Type B pancreatic cell (in vitro differentiated cells): ENCODE measurements at places on chromosomes 16 and 17. TPM values are rescaled to one million over a fixed set of nuclear protein-coding genes. Genes with fewer than 3 reads are reported as not detected.

The MEIOC gene
- total RNA-seq, result 0.60 TPM in 1 of 2 replicates, not detected in the other

The ETV4 gene
- 18.3 and 28.2 TPM in 2 replicates for total RNA-seq

The SEZ6L2 gene
- total RNA-seq, result 19.3 and 19.4 TPM in 2 replicates

The HYDIN gene
- total RNA-seq, result 5.6 and 19.7 TPM in 2 replicates

The OR1F1 gene
- total RNA-seq, result 0.34 TPM in 1 of 2 replicates, not detected in the other

DNA sequence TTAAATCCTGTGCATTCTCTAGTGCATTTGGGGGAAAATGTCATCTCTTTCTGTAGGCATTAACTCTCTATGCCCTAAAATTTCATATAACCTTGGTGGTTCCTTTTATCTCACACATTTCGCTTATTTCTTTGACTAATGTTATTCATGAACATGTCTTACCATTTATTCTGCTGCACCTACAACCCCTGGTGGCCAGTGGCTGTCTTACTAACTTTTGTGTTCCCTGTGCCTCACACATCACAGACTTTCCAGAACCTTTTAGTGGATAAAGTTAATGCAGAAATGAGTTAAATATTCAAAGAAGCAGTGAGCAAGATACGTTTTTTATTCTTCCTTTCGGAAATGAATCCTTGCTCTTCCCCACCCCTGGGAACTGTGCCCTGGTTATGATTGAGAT, 111.9 kb downstream of the CDH13 start:
- H3K4me1 ChIP-seq, result peaks cover 5% of the 10 kb centered on the region
- DNase-seq, result no peak
- no peaks in the 10 kb centered on the region for H3K36me3 ChIP-seq
- no peak overlapping the region for H3K4me3 ChIP-seq

DNA sequence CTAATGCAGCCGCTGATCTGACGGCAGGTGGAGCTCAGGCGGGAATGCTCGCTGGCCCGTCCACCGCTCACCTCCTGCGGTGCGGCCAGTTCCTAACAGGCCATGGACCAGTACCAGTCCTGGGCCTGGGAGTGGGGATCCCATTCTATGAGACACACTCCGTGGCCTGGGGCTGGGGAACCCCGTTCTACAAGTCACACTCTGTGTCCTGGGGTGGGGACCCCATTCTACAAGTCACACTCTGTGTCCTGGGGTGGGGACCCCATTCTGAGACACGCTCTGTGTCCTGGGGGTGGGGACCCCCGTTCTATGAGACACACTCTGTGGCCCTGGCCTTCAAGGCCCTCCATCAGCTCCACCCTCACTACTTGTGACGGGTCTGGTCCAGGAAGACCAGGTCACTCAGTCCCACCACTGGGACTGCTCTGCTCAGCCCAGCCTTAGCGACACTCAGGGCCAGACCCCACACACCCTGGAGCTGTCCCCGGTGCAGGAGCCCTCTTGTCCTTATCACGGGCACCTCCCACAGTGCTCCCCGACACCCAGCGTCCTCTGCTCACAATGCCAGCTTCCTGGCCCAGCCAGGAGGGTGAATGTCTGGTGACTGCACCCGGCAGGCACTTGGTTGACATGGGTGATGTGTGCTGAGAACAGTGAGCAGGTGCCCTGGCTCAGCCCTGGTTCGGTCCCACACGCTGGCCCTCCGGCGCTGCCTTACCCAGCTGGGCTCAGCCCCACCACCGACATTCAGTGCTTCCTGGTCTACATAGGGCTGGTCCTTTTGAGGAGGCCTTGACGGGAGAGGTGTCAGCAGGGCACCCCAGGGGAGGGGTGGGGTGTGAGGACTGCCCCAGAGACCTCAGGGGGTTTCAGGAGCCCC, 89.1 kb downstream of the TBC1D16 start:
- peak; percentile 65 for DNase-seq
- peaks cover 5% of the 10 kb centered on the region for H3K36me3 ChIP-seq
- no peaks in the 10 kb centered on the region for H3K27me3 ChIP-seq
- no peak overlapping the region for H3K27ac ChIP-seq
- peaks cover 23% of the 10 kb centered on the region for H3K4me1 ChIP-seq
- no peak overlapping the region for H3K4me3 ChIP-seq

- DNase-seq, result no peak
- no peak overlapping the region for H3K27ac ChIP-seq
- no peak overlapping the region for H3K4me3 ChIP-seq
- no peaks in the 10 kb centered on the region for H3K36me3 ChIP-seq
- peaks cover 12% of the 10 kb centered on the region for H3K27me3 ChIP-seq
- H3K4me1 ChIP-seq, result no peaks in the 10 kb centered on the region
Observed at GRCh38 chr16:30004424-30004776, 6.4 kb downstream of the DOC2A start.

GRCh38 chr16:60299241-60299776, 1565.2 kb upstream of the GOT2 start:
- peaks cover 8% of the 10 kb centered on the region for H3K4me1 ChIP-seq
- no peak for DNase-seq
- no peak overlapping the region for H3K4me3 ChIP-seq
- H3K36me3 ChIP-seq, result no peaks in the 10 kb centered on the region
- no peaks in the 10 kb centered on the region for H3K27me3 ChIP-seq

- H3K27ac ChIP-seq, result no peak overlapping the region
- H3K36me3 ChIP-seq, result peaks cover 10% of the 10 kb centered on the region
- no peak overlapping the region for H3K4me3 ChIP-seq
- no peaks in the 10 kb centered on the region for H3K27me3 ChIP-seq
- no peak for DNase-seq
Observed at GRCh38 chr17:39261286-39261685, 35.5 kb upstream of the STAC2 start.

DNA sequence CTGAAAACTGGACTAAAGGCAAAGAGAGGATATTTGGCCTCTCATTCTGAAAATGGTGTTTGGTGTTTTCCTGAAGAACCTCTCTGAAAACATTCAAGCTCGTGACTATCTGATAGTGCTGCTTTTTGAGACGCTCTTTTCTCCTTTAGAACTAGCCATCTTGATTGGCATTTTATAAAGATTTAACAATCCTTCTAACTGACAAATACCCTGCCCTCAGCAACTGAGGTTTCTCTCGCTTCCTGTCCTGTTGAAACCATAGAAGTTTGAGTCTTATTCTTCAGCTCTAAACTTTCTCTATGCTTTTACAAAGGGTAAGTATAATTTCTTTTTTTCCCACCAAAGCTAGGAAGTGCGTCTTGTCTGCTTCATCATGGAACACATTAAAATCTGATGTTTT, 13.3 kb downstream of the CNEP1R1 start:
- no peak overlapping the region for H3K4me3 ChIP-seq
- peak overlapping the region; percentile 24 for H3K27ac ChIP-seq
- H3K27me3 ChIP-seq, result no peaks in the 10 kb centered on the region
- peaks cover 10% of the 10 kb centered on the region for H3K4me1 ChIP-seq
- DNase-seq, result no peak
- peaks cover 10% of the 10 kb centered on the region for H3K36me3 ChIP-seq

DNA sequence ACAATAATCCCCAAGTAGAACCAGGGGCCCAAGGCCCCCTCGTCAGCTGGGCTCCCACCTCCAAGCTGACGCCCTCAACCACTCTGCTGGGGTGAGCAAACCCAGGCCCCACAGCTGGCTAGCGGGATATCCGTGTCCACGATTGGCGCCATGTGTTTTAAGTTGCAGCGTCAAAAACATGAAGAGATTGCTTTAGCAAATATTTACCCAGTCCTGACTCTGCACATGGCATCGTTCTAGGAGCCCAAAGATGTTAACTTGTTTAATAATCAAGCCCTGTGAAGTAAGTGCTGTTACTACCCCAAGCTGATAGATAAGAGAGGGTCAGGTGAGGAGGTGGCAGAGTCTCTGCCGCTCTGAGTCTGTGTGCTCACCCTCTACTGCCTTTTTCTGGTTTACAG, 344 bp upstream of the SEPTIN12 start:
- H3K36me3 ChIP-seq, result no peaks in the 10 kb centered on the region
- no peak for DNase-seq
- no peaks in the 10 kb centered on the region for H3K4me1 ChIP-seq
- no peak overlapping the region for H3K4me3 ChIP-seq

- H3K27me3 ChIP-seq, result peaks cover 3% of the 10 kb centered on the region
- H3K4me3 ChIP-seq, result no peak overlapping the region
- no peaks in the 10 kb centered on the region for H3K36me3 ChIP-seq
- H3K27ac ChIP-seq, result peak overlapping the region; percentile 44
- DNase-seq, result no peak
Observed at GRCh38 chr17:40697297-40697696, 6.3 kb downstream of the KRT24 start.

DNA sequence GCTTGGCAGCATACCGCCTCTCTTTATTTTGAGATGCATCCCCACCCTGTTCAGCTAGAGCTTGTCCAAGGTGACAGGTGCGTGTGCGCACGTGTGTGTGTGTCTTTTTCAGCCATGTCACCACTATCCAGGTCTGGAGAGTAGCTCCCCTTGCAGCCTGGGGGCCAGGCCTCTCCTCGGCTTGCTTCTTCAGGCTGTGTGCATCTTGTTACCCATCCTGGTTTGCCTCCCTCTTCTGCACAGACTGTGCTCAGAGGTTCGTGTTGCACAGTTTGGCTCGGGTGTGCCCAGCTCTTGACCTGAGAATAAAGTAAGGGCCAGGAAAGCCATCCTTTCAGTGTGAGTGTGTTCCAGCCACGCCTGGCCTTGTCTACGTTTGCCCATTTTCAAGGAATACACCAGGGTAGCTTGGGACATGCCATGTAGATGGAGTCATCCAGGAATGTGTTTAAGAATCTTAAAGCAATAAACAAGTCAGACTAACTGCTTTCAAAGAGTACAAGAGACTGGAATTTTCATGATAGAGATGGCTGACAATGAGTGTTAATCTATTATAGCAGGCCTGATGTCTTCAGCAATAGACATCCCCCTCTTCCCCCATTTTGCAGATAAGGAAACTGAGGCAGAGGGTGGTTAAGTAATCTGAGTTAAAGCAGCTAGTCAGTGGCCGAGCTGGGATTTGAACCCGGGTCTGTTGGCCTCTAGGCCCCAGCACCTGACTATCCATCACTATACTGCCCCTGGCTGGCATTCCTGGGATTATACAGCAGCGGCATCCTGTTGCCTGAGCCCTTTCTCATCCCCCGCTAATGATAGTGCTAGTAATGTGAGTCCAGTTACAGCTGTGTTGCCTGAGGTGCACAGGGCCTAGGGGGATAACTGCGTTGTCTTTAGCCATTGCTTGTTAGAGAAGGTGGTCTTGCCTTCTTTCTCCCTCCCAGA, 77.9 kb downstream of the KSR1 start:
- no peaks in the 10 kb centered on the region for H3K36me3 ChIP-seq
- H3K4me1 ChIP-seq, result peaks cover 51% of the 10 kb centered on the region
- peak overlapping the region; percentile 80 for H3K27ac ChIP-seq
- peak overlapping the region; percentile 51 for H3K4me3 ChIP-seq
